NCI-H2081 treated with DMSO at 0.1 percent for 48 hours (cell line): ENCODE measurements at places on chromosomes 4 and X.

GRCh38 chrX:8242431-8243020, 71.5 kb upstream of the VCX2 start:
- no peak for DNase-seq

GRCh38 chrX:43589735-43590134, 66.4 kb upstream of the MAOA start:
- DNase-seq: no peak

DNA sequence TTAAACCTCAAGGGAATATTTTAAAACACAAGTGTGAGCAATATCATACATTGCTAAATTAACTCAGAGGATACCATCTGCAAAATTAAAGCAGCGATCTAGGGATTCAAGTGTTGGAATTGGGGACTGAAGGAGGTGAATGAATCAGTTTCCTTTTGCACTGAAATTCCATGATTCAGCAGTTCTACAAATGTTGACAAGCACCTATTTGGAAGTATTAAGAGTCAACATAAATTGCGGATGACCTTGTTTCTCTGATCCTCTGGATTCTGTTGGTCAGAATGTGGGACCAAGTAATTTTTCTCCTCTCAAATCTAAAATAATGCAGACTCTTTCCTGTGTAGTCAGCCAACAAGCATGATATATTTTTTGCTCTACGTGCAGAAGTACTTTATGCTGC, 78.8 kb downstream of the LDB2 start:
- DNase-seq: no peak

GRCh38 chrX:82748906-82749505, 759.1 kb upstream of the POU3F4 start:
- no peak for DNase-seq

- DNase-seq: no peak
Measured at GRCh38 chr4:119615068-119615719, 13.4 kb downstream of the PDE5A start.

GRCh38 chrX:149283853-149284252, 221.3 kb downstream of the IDS start:
- no peak for DNase-seq

DNA sequence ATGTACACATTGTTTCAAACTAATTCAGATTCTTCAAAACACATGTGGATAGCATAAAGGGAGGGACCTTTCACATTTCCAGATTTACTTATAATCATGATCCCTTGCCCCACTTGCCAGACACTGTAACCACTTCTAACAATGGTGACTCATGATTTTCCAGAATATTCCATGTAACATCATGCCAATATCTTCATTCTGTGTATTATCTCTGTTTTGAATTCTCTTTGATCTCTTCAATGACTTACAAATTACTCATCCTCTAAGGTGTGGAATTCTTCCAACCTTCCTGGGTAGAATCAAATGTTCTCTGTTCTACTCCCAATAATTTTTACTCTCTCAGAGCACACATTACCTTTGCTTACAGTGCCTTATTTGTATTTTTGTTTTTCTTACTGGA, 517.1 kb downstream of the PCDH7 start:
- no peak for DNase-seq

DNA sequence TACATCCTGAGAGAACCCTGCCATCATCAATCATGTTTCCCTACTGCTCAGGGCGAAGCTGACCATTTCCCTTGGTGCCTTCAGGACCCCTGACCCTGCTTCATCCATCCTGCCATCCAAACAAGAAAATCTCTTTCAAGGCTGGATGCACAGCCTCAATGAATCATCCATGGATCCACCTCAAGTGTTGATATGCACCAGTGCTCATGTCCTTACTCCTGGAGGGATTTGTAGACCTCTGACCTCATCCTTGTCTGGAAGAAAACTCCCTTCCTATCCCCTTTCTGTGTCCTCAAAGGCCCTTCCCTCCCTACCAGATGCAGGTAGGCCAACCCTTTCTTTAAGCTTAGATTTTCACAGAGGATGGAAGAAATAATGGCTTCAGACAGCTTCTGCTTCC, 24.6 kb downstream of the BEX3 start:
- no peak for DNase-seq

GRCh38 chr4:144989306-144989705, 108.7 kb downstream of the ANAPC10 start:
- DNase-seq: no peak

DNA sequence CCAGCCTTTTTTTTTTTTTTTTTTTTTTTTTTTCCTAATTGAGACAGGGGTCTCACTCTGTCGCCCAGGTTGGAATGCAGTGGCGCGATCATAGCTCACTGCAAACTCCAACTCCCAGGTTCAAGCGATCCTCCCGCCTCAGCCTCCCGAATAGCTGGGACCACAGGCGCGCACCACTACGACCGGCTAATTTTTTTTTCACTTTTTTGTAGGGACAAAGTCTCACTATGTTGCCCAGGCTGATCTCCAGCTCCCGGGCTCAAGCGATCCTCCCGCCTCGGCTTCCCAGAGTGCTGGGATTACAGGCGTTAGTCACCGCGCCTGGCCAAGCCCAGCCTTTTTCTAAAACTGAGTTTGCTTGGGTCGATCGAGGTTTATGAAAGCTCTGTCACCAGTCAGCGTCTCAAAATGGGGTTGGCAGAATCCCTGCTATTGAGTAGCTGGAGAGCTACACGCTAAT, 1.3 kb upstream of the OTUD5 start:
- DNase-seq: no peak

- no peak for DNase-seq
Measured at GRCh38 chrX:27583976-27584375, 6.2 kb upstream of the DCAF8L2 start.

DNA sequence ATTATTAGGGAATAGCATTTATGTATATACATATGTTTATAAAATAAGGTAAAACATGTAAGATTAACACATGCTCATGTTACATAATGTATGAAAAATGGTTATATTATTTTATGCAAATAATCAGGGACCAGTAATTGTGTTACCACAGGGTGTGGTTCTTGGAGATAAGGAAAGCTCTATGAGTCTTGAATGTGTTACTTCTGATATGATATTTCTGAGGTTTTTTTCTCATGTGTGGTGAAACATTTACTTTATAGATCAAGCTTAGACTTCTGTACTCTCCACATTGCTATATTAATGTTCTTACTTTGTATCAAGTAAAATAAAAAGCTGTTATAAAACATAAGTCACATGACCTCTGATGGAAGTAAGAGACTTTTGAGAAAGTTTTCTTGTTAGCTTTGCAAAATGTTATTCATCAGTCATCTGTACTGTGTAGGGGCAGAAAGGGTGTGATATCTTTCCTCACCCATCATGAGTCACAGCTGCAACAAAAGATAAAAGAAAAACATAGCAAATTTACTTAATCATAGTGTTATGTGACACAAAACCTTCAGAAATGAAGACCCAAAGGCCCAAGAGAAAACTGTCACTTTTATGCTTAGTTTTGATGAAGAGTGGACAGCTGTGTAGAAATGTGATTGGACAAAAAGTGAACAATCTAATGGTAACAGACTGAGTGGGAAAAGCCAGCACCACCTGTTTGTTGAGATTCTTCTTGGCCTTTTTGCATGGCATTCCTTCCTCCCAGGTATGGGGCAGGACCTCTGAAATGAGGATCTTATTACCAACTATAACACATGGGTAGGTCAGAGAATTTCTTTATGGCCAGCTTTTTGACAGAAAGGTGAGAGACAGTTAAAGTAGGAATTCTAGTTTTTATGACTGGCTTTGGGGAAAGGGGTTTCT, 632.3 kb downstream of the PDHA2 start:
- no peak for DNase-seq

DNA sequence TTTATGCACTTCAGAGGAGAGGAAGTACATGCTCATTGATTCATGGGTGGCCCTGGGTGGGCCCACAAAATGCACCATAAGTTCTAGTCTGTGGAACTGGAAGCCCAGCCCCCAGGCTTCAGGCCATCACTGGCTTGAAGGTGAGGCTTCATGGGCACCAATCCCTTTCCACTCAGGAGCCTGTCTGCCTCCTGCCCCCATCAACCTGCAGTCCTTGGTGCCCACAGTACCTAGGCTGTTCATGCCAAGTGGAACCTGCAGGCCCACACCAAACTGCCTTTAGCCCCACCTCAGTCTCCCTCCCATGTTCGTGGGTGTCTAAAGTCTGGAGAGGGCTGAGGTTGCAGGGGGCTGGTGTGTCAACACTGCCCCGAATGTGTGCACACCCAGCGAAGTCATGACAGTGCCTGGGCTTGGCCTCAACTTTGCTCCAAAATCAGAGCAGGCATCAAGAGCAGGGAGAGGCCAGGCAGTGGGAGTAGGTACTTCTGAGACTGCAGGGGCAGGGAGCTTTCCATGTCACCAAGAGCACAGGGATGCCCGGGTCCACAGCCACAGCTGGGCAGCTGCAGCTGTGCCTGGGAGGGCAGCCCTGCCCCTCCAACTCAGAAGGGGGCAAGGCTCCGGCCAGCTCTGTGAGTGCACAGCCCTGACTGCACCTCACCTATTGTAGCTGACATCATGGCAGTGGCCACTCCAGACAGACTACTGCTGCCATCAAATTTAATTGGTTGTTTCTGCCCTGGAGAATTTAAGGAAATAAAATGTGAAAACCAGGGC, 1250.4 kb upstream of the IGFBP7 start:
- DNase-seq: no peak

DNA sequence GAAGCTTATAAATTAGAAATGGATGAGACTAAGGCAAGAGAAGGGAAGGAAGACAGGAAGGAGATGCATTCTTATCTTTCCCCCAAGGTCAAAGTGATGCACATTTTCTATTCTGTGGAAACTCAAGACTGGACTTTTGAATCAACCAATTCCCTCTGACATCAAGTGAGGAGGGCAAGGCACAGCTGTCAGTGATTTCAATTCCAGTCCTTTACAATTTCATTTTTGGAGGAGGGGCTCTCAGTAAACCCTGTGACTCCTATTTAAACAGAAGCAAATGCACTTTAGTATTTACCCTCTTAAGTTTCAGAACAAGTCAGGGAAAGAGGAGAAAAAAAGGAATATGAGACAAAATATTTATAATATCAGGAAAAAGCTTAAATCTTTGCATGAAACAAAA, 134.0 kb downstream of the MGST2 start:
- DNase-seq: no peak

DNA sequence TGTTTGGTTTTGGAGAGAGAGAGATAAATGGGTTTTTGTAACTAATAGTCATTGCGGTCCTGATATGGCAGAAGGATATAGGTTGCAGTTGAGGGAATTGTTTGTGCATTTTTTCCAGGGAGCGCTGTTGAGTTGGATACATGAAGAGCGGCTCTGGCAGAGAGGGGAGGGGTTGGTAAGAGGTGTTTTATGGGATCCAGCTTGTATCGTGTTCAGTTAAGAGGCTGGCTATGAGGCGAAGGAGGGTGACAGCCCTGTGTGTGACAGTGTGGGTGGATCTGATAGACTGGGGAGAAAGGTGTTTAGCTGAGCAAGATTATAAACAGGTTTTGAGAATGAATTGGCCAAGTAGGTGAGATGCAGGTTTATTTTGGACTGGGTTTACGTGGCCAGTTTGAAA, 1.5 kb downstream of the SPANXN4 start:
- DNase-seq: no peak

- no peak for DNase-seq
Measured at GRCh38 chr4:153008578-153009199, 72.6 kb downstream of the FHDC1 start.

DNA sequence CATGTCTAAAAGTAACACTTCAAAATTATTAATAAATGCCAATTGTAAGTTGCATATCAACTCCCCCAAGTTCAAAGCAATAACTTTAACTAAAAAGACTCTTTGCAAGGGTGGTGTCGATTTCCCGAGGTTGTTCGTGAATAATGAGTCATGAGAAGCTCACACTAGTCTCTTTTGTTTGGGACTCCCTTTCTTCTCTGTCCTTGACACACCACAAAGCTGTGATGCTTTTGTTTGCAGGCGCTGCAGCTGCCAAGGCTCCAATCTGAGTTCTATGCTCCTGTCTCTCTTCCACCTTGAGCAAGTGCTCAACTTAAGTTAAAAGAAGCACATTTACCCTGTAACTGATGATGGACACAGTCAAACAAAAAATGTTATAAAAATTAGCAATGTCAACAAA, 65.9 kb downstream of the FAT1 start:
- no peak for DNase-seq

DNA sequence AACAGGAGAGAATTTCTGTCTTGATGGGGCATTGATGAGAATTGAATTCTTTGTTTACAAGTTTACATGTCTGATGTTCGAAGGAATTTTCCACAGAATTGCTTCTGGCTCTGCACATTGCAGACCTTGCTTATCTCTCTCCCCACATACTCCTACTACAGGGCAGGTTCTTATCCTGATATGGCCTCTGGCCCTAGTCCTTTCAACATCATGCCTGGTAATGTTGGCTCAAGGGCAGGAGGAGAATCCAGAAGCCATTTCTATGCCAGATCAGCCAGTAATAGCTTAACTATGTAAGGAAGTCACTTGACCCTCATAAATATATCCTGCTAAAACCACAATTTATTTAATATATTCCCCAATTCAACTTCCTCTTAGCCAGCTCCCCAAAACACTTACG, 24.3 kb upstream of the TSPAN5 start:
- DNase-seq: no peak

- DNase-seq: no peak
Measured at GRCh38 chr4:79676705-79677104, 268.7 kb upstream of the GK2 start.

DNA sequence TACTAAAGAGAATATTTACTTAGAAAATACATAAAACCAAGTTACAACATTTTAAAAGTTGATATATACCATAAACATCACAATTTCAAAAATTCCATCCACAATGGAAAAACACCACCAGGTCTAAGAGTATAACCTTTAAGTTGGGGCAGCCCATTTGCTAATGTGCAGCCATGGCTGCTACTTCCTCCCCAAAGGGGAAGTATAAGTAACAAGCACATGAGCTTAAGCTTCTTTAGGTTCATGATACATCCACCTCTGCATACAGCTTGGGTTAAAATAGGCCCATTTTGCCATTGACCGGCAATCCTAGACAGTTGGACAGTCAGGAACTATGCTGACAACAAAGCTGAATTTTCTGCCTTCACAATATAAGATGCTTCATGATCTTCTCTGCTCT, 16.6 kb upstream of the GASK1B start:
- no peak for DNase-seq

GRCh38 chr4:121062521-121062920, 9.8 kb downstream of the NDNF start:
- no peak for DNase-seq

DNA sequence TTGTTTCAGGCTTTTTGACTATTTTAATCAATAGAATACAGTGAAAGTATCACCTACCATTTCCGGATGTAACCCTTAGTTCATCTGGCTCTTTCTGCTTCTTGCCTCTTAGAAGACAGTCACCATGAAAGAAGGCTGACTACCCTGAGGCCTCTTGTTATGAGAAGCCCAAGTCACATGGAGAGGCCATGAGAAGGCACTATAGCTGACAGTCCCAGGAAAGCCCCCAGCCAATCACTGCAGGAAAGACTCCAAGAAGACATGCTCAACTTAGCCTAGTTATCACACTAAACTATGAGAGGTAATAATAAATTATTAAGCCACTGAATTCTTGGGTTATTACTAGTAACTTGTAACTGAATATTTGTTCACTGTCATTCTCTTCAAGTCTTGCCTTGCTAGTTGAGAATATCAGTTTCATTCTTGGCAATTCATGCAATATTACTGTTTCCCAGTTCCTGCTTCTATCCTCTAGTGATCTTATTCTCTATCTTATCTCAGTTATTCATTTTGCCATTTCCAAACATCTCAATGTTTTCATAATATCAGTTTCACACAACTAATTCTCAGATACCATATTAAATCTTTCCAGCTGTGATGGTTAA, 57.1 kb upstream of the GUCY1A1 start:
- DNase-seq: no peak

GRCh38 chr4:6449335-6449734, 23.1 kb downstream of the PPP2R2C start:
- no peak for DNase-seq

- peak; percentile 70 for DNase-seq
Measured at GRCh38 chrX:82087699-82088098, 885.8 kb downstream of the SH3BGRL start.
